HepG2 (cell line): ENCODE measurements at places on chromosomes 4 and X.
A peak's percentile ranks its signal among the peaks of the same experiment; 100 is the strongest.

DNA sequence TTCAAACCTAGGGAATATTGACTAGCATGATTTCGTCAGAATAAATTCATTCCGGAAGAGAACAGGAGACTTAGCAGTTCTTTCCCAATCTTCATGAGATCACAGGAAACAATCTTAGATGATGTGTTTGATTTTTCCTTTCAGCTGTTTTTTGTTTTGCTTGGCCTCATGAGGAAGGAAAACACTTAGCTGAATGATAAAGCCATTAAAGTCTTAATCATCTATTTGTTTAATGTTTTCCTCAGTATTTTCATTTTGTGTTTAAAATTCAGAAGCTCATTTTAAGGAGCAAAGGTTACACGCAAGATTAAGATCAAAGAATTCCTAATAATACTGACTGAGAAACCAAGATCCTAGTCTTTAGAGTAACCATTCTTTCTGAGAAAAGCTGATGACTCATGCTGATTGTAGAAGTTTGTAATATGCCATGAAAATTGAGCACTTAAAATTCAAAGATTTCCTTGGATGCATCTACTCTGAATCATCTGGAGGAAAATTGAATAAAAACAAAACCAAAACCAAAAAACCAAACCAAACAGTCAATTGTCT, 15.4 kb upstream of the TBC1D19 start:
- H3K4me1 ChIP-seq, result no peaks in the 10 kb centered on the region
- no peak overlapping the region for H3K27ac ChIP-seq
- no peak for DNase-seq
- no peak overlapping the region for H3K4me3 ChIP-seq
- no peaks in the 10 kb centered on the region for H3K27me3 ChIP-seq

- H3K4me3 ChIP-seq, result no peak overlapping the region
- H3K27ac ChIP-seq, result no peak overlapping the region
- H3K27me3 ChIP-seq, result no peaks in the 10 kb centered on the region
- peaks cover 38% of the 10 kb centered on the region for H3K4me1 ChIP-seq
- no peaks in the 10 kb centered on the region for H3K36me3 ChIP-seq
- DNase-seq, result no peak
These were observed 518.8 kb downstream of the RAB28 start for GRCh38 chr4:12965334-12965733.

GRCh38 chrX:40099055-40099958, 1.5 kb upstream of the BCOR start:
- H3K36me3 ChIP-seq, result no peaks in the 10 kb centered on the region
- peaks cover 32% of the 10 kb centered on the region for H3K4me1 ChIP-seq
- H3K4me3 ChIP-seq, result peak overlapping the region; percentile 47
- no peaks in the 10 kb centered on the region for H3K27me3 ChIP-seq
- DNase-seq, result no peak

GRCh38 chrX:119537487-119537886, 27.7 kb downstream of the STEEP1 start:
- H3K4me3 ChIP-seq, result no peak overlapping the region
- no peak for DNase-seq
- H3K27ac ChIP-seq, result no peak overlapping the region
- H3K27me3 ChIP-seq, result no peaks in the 10 kb centered on the region

GRCh38 chr4:79869597-79870237, 203.3 kb downstream of the ANTXR2 start:
- H3K27me3 ChIP-seq, result no peaks in the 10 kb centered on the region
- no peak for DNase-seq
- H3K36me3 ChIP-seq, result no peaks in the 10 kb centered on the region
- H3K4me3 ChIP-seq, result no peak overlapping the region

- H3K27me3 ChIP-seq, result no peaks in the 10 kb centered on the region
- H3K27ac ChIP-seq, result no peak overlapping the region
- no peak overlapping the region for H3K4me3 ChIP-seq
These were observed 34.0 kb upstream of the AMOT start for GRCh38 chrX:112874614-112875013.

DNA sequence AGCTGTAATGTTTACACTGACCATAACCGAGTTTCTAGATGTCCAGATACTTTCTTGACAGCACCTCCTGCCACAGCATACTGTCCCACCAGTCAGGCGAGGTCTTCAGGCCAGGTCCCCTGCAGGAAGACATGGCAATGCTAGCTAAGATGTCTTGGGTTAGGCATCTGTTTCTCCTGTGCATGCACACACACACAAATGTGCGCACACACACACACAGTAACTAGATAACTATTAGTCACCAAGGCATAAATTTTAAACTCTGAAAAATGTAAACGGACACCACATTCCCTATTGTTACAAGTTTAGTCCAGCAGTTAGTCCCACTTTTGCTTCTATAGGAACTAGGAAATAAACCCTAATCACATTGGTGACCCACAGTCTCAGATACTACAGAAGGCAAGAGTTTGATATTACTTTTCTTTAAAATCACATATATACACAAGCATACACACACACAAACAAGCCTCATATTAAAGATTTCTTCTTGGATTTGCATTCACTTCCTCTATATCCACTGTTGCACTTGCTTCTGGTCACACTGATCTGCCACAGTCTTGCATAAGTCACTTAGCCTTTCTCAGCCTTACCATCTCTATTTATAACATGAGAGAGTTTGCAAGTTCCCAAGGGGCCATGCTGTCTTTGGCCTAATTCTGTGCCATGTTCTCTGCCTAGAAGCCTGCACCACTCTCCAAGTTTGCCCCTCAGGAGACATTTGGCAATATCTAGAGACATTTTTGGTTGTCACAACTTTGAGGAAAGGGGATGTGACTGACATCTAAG, 32.2 kb downstream of the IL21 start:
- H3K4me1 ChIP-seq, result no peaks in the 10 kb centered on the region
- H3K4me3 ChIP-seq, result no peak overlapping the region

DNA sequence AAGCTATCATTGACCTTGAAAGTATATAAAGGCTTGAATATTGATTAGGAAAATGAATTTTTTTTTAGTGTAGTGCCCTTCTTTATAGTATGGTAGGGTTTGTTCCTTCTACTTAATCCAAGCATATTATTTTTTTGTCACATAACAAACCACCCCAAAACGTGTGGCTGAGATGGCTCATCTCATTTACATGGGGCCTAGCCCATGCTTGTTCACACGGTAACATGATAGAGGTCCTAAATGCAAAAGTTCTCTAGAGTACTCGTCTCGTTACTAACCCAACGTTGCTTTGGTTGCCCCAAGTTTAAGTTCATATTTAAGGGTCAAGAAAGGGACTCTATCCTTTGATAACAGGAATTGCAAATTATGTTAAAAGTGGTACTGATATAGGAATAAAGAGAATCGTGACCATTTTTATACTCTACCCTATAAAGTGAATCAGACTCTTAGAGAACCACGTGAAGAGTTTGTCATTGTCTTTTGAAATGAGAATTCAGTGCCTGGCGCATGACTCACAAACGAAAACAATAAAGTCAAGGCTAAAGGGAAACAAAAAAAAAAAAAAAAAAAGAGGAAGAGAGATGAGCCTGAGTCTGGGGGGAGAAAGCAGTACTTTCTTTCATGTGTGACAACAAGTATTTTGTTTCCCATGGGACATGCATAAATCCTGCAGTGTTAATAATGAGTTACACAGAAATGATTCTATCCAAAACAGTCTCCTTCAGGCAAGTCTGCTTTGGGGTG, 402.8 kb upstream of the NWD2 start:
- H3K27me3 ChIP-seq, result no peaks in the 10 kb centered on the region
- H3K4me3 ChIP-seq, result no peak overlapping the region
- DNase-seq, result no peak
- no peaks in the 10 kb centered on the region for H3K36me3 ChIP-seq
- H3K27ac ChIP-seq, result no peak overlapping the region

GRCh38 chr4:71287305-71287704, 51.5 kb upstream of the SLC4A4 start:
- H3K36me3 ChIP-seq, result no peaks in the 10 kb centered on the region
- H3K27me3 ChIP-seq, result no peaks in the 10 kb centered on the region
- H3K4me1 ChIP-seq, result no peaks in the 10 kb centered on the region
- H3K4me3 ChIP-seq, result no peak overlapping the region

DNA sequence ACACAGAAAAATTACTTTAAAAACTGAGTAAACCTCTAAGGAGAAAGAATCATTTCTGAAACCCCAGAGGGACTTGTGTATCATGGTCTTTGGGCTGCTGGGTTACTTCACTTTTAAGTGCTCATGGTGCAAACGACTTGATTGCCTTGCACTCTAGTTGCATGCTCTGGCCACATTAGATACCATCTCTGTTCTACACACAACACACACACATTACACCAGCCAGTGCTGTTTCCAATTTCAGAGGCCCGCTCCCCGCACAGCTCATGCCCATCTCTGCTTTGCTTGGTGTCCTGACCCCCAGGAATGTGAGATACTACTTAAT, 2.1 kb downstream of the PPP3CA start:
- H3K4me3 ChIP-seq, result peak overlapping the region; percentile 96
- H3K4me1 ChIP-seq, result peaks cover 31% of the 10 kb centered on the region
- no peaks in the 10 kb centered on the region; the same call in 2 of the 3 replicates for H3K27me3 ChIP-seq
- peak overlapping the region; percentile 49 for H3K27ac ChIP-seq
- DNase-seq, result no peak
- H3K36me3 ChIP-seq, result peaks cover 3% of the 10 kb centered on the region; the same call in 1 of the 3 replicates

- H3K27ac ChIP-seq, result no peak overlapping the region
- H3K36me3 ChIP-seq, result no peaks in the 10 kb centered on the region
- H3K27me3 ChIP-seq, result no peaks in the 10 kb centered on the region
- DNase-seq, result no peak
These were observed 23.4 kb downstream of the STIM2 start for GRCh38 chr4:26884026-26884425.

DNA sequence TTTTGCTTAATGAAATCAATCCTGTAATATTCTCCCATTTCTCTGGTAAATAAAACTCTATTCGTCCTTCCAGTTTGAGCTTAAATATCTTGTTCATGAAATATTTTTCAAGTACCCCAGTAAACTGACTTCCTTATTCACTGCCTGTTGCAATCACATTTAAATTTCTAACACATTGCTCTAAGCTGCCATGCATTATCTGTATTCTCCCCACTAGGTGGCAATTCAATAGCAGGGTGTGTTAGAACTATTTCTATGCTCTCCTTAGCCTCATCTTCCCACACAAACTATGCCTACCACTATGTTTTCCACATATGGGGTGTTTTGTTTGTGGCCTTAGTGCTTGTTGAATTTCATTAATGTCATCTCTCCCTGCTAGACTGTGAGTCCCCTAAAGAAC, 377.1 kb upstream of the HS3ST1 start:
- no peaks in the 10 kb centered on the region for H3K27me3 ChIP-seq
- DNase-seq, result no peak
- no peak overlapping the region for H3K4me3 ChIP-seq
- H3K27ac ChIP-seq, result no peak overlapping the region
- H3K36me3 ChIP-seq, result no peaks in the 10 kb centered on the region
- no peaks in the 10 kb centered on the region for H3K4me1 ChIP-seq
